ENCODE measurements at places on chromosomes 12 and 14.

GRCh38 chr12:85877459-85877858 is 3.4 kb downstream of the NTS start:
- no peak for DNase-seq

DNA sequence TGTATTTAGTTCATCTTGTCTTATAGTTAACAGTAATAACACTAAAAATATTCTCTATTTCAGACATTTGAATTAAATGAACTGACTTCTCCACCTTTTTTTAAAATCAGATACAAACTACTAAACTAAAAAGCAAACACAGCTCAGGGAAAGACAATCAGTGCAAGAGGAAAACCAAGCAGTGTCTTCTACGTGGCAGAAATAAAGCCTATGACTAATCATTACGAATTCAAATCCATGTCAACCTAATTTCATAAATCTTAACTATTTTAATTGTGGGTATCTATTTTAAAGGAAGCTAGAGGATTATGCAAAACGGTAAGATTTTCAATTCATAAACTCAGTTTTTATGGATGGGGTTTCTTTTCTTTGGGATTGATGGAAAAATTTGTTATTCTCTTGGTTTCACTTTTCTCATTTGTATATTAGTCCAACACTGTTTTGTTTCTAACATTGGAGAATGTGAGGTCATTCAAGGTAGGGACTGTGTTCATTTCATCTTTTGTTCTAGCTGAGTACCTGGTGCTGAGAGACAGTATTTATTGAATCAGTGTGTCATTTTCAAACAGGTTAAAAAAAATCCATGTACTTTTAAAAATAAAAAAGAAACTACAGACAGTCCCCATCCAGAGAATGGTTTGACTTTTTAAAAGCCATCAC is 12.8 kb upstream of the PALS1 start:
- peak; percentile 37 for DNase-seq

GRCh38 chr14:47300796-47301195 is 374.6 kb downstream of the MDGA2 start:
- no peak for DNase-seq

- DNase-seq = peak; percentile 24
Observed at GRCh38 chr12:21502164-21502496, 541 bp downstream of the GOLT1B start.

DNA sequence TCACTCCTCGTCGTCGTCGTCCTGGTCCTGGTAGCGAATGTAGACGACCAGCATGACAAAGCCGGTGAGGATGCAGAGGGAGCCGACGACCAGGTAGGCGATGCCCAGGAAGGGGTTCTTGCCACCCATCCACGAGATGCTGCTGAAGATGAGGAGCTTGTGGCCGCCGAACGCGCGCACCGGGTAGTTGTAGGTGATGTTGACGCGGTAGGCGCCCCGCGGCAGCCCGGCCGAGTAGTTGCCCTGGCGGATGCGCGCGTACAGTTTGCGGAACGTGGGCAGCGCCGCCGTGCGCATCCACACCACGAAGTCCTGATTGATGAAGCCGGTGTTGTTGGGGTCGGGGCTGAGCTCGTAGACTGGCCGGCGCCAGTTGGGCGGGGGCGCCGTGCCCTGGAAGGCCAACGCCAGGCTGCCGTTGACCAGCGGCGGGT is 1.0 kb downstream of the TMEM30B start:
- DNase-seq = peak; percentile 55

GRCh38 chr12:97748298-97748697 is 285.7 kb downstream of the RMST start:
- no peak for DNase-seq

DNA sequence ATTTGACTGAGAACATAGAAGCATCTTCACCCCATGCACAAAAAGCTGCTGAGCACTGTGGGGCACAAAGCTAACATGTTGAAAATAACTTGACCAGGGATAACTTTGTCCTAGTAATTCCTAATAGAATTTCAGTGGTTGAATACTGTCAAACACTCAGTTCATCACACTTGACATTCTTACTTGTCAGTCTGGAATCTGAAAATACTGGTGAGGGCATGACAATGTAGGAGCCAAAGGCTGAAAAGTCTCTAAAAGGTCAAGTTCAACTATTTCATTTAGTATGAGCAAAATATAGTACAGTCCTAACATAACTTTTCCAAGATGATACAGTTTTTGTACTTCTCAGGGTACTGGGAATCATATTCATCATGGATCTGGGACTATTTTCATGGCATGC is 504.4 kb upstream of the LMO3 start:
- no peak for DNase-seq

- DNase-seq = no peak
Observed at GRCh38 chr14:55799508-55800095, 219.6 kb downstream of the KTN1 start.

GRCh38 chr14:105481886-105482457 is 4.7 kb upstream of the CRIP1 start:
- DNase-seq = peak; percentile 97

- peak; percentile 92 for DNase-seq
Observed at GRCh38 chr12:119869720-119870119, 7.4 kb downstream of the CIT start.

- peak; percentile 58 for DNase-seq
Observed at GRCh38 chr14:95519699-95520098, 3.2 kb upstream of the SYNE3 start.

DNA sequence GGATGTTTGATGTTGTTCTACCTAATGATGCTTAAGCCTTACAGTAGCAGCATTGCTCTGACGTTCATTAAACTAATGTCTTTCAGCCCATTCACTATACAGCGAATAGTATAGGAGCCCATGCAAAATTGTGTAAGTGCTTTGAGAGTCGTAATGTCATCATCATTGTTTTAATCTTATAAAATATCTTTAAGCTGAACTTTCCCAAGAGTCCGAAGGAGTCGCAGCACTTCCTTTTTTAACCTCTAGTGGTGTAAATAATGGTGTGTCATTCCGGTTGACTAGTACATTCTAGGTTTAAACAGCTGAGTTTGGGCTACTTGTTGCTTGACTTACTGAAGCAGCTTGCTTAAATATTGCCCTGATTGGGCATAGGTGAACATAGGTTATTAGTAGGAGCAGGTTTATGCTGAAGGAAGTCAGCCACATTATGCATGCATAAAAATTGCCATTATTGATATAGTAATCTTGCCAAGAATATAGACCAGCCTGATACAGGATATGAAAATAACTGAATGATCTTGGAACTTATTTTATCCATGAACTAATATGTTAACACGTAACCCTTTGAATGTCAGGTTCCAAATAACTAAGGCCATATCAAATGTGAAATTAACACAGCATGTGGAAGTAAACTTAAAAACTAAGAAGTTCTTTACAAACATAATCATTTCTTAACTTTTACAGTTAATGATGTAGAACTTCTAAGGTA is 2.6 kb downstream of the WNK1 start:
- peak; percentile 66 for DNase-seq

- DNase-seq = no peak
Observed at GRCh38 chr12:22797701-22798100, 172.7 kb downstream of the ETNK1 start.

Measured in epithelial cell of esophagus (primary cell).